Activated T-helper 1 cell treated with anti-CD3 and anti-CD28 coated beads, Interleukin-2, amount 50 U/mL, for 16 hours (primary cell): ENCODE measurements at places on chromosomes 13 and 19.

DNA sequence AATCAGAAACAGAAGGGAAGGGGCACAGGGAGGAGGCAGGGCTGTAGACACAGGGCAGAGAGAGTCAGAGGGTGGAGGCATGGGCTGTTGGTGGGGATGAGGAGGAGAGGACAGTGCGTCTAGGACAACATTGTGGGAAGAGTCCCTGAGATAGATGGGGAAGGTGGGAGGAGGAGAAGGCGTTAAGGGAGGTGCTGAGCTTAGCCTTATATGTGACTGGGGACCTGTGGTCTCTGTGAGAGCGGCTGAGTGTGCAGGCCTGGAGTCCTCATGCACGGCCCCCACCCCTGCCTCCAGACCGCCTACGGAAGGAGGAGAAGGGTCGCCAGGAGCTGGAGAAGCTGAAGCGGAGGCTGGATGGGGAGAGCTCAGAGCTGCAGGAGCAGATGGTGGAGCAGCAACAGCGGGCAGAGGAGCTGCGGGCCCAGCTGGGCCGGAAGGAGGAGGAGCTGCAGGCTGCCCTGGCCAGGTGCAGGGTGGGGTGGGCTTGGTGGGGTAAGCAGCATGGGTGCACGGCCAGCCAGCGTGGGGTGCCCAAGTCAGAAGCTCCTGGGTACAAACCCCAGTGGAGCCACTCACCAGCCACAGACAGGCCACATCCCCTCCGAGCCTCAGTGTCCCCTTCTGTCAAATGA, 56.8 kb downstream of the KCNC3 start:
- no peak for DNase-seq

DNA sequence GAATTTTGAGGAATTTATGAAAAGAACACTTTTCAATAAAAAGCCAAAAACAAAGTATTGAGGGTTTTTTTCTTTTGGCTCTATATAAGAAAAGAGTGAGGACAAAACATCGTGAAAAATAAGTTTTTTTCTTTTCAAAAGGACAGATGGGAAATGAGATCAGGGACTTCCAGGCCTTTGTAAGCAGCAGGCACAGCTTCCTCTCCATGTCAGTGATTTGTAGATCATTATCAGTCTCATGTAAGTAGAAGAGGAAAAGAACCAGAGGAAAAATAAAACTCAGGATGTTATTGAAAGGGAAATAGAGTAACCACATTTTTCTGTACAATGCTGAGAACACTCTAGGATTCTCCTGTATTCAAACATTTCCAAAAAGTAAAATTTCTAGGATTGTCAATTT, 29.9 kb downstream of the DOCK9 start:
- no peak for DNase-seq

DNA sequence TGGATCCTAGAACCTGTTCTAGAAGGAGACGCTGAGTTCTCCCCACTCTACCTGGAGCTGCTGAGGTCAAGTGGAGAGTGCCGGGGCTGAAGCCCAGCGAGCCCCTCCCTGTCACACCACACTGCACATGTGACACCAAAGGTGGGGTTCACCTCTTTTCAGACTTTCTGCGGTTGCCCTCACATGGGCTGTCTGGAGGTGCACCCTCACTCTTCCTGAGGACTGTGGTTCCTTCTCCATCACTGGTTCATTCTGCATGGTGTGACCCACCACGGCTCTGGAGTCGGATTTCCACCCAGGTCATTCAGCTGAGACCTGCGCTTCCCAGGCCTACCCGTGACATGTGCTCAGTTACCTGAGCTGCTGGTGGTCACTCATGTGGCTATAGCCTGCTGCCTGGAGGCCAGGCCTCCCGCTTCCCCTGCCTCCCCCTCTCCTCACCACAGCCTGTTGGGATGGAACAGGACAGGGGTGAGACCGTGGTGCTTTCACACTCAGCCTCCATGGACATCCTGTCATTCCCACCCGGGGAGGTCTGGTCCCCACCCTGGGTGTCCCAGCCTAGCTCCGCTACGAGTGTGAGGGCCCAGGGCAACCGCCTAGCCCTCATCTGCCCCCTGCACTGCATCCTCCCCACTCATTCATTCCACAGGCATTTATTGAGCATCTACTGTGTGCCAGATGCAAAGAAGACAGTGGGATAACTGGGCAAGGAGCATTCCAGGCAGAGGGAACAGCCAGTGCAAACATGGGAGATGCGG, 605 bp upstream of the A1BG start:
- no peak for DNase-seq

DNA sequence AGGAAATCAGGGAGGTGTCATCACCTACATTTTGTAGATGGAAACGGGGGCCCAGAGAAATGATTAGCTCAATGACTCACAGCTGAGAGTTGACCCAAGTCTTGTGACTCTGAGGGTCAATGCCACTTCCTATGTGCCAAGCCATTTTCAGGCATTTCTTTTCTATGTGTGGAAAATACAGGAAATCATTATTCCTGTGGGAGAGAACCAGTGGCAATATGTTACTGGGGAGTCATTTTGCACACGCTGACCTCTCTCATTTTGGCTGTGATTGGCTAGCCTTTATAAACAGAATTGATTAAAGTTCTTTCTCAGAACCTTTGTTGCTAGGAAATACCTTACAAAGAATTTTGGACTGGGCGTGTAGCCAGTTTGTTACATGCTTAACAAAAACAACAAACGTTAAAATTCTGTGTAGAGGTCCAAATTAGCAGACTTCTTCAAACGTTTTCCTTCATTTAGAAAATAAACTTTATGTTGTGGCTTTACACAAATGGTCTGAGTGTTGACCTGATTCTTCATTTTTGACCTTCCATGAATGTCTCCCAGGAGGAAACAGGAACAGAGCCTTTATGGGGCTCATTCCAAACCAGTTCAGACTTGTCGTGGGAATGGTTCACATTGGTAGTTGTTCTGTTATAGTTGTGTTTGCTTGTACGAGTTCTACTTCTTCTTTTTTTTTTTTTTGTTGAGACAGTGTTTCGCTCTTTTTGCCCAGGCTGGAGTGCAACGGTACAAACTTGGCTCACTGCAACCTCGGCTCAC, 11.4 kb downstream of the PCCA start:
- DNase-seq, result no peak

DNA sequence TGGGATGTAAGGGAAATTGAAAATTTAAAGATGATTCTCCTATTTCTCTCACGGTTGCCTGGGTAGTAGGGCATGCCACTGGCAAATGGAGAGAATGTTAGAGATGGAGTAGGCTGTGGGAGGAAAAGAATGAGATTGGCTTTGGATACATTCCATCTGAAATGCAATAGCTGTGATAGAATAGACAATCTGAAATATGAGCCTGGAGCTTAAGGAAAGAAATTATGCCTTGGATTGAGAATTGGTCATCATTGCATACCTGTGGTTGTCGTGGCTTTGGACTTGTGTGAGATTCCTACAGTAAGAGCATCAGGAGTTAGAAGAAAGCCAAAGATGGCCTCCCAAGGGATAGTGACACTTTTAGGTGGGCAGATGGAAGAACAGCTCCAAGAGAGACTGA, 305.1 kb upstream of the SLC10A2 start:
- DNase-seq, result no peak

GRCh38 chr13:85508683-85509329, 290.4 kb downstream of the SLITRK6 start:
- no peak for DNase-seq

GRCh38 chr19:47340477-47341208, 8.5 kb upstream of the DHX34 start:
- DNase-seq, result no peak

GRCh38 chr13:33034882-33035520, 18.8 kb downstream of the KL start:
- no peak for DNase-seq

GRCh38 chr13:86974995-86975328, 696.2 kb upstream of the SLITRK5 start:
- DNase-seq, result no peak

DNA sequence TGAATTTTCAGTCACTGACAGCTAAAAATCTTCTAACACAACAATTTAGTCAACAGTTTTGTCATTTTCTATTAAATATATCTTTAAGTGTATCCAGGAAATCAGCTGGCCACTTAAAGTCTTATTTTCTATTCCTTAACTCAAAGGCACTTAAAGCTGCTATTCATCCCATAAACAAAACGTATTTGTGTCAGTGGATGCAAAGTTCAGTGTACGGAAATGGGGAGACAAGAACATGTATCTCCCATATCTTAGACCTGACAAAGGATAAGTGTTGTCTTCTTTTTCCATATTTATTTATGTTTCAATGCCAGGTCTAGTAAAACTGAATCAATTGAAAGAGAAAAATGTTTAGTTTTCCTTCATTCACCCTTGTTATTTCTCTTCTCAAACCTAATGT, 409.8 kb upstream of the KLHL1 start:
- no peak for DNase-seq

GRCh38 chr13:32403108-32403507, 24.8 kb downstream of the N4BP2L1 start:
- no peak for DNase-seq

DNA sequence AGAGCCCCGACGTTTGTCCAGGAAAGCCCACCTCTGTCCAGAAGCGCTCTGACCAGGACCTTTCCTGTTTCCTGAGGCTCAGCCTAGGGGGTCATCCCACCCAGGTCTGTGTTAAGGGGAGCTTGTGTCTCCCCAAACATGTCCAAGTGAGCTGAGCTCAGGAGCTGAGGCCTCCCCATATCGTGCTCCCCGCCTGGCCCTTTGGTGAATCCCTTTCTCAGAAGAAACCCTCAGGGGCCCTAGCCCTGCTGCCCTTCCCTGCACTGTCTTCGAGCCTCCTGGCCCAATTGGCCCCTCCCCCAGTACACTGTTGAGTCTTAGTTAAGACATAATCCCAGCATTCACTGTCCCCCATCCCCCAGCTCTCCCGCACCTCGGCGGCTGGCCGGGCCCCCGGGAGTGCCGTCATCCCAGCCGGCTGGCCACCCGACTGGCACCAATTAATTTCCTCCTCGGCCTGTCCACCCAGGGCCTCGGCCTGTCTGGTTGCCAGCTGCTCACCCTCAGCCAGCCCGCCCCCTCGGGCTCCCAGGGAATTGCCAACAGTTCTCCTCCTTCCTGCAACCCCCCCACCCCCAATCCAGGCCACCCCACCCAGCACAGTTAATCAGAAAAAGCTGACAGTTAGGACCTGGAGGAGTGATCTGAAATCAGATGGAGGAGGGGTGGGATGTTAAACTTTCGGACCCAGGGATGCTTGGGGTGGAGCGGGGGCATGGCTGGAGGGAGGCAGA, 13.6 kb downstream of the IER2 start:
- no peak for DNase-seq

GRCh38 chr13:25157681-25158080, 14.4 kb downstream of the AMER2 start:
- no peak for DNase-seq

- DNase-seq, result no peak
These were observed 156.3 kb downstream of the CYSLTR2 start for GRCh38 chr13:48810013-48810412.

DNA sequence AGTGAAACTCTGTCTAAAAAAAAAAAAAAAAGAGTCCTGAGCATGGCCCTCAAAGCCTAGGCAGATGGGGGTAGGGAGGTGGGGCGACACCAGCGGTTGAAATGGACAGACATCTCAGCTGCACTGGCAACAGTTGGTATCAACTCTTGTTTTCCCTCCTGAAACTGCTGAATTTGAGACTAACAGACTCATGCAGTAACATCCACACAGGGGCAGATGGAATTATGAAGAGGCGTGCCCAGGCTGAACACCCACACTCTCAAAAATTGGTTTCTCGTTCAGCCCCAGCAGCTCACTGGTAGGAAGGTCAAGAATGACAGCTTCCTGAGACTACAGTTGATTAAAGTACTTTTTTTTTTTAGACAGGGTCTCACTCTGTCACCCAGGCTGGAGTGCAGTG, 24.1 kb downstream of the PBX4 start:
- DNase-seq, result no peak

DNA sequence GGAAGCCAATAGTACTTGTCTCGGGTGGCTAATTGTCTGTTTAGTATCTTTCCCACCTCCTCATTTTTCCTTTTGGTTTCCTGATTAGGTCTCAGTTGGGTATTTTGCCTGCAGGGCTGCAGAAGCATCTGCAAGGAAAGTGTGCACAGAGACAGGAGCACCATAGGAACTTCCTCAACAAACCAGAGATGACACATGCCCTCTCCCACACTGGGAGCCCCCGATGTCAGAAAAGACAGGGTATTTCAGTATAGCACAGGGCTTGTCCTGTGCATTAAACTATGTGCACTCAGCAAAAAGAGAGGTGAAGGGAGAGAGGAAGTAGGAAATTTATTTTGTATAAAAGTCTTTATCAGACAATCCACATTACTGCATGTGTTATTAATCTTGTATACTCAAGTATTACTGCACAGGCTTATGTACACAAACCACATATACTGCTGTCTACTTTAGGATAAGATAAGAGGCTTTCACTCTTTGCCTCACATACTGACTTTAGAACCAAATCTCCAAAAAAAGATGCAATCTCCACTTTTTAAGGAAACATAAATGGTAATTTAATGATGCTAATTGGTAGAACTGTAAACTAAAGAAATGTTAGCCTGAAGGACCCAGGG, 501.0 kb downstream of the FOXO1 start:
- no peak for DNase-seq

GRCh38 chr13:100714478-100714877, 39.9 kb upstream of the TMTC4 start:
- no peak for DNase-seq

- DNase-seq, result no peak
These were observed at the start of gene ZNF723 for GRCh38 chr19:22832031-22832762. ZNF723 (plus strand) TSS chr19:22832291; CDS start chr19:22832380, 89 bp downstream.

GRCh38 chr13:65959305-65959704, 1270.8 kb downstream of the PCDH9 start:
- DNase-seq, result no peak

DNA sequence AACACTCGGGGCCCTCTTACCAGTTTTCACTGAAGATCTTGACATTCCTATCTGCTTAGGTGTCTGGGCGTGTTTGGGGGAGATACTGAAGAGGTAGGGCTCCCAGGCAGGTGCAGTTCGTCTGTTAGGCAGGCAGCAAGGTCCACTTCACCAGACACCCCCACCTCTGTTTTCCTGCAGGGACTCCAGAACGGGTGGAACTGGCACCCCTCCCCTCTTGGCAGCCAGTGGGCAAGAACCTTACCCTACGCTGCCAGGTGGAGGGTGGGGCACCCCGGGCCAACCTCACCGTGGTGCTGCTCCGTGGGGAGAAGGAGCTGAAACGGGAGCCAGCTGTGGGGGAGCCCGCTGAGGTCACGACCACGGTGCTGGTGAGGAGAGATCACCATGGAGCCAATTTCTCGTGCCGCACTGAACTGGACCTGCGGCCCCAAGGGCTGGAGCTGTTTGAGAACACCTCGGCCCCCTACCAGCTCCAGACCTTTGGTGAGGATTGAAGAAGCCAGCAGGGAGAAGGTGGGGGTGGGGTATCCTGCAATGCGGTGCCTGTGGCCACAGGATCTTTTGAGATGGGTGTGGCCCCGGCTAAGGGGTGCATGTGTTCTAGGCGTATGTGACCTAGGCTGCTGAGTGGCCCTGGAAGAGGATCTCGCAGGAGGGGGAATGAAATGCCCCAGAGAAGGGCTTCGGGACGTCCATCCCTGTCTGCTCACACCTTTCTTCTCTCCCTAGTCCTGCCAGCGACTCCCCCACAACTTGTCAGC, 3.3 kb upstream of the ICAM4 start:
- no peak for DNase-seq

DNA sequence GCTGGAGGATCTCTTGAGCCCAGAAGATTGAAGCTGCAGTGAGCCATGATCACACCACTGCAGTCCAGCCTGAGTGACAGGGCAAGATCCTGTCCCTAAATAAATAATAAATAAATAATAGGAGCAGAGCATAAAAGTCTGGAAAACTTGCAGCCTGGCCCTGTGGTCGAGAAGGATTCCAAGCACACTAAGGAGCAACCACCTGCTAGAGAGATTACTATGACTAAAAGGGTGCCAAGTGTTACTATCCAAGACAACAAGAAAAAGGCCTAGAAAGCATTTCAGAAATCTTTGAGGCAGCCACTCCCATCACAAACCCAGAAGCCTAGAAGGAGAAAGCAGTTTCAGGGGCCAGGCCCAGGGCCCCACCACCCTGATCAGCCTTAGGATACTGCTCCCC, 46.1 kb downstream of the LHFPL6 start:
- DNase-seq, result no peak
